ENCODE measurements at places on chromosomes 1 and 21. TPM values are rescaled to one million over a fixed set of nuclear protein-coding genes. Genes with fewer than 3 reads are reported as not detected.

The WNT3A gene
- not detected for total RNA-seq

The RBP7 gene
- not detected for total RNA-seq

The MEAF6 gene
- total RNA-seq: 59.4 TPM

The OR14K1 gene
- total RNA-seq: 0.49 TPM

The KLF17 gene
- not detected for total RNA-seq

The KCNN3 gene
- total RNA-seq: not detected

The TRAF3IP3 gene
- not detected for total RNA-seq

The DCST1 gene
- not detected for total RNA-seq

The MASP2 gene
- not detected for total RNA-seq

The OR10J5 gene
- total RNA-seq: not detected

The PROX1 gene
- total RNA-seq: 0.16 TPM

The CENPS gene
- total RNA-seq: 10.9 TPM

The TTLL7 gene
- total RNA-seq: 15.2 TPM

The CLDN17 gene
- not detected for total RNA-seq

The JAM2 gene
- 14.7 TPM for total RNA-seq

The TRIM45 gene
- total RNA-seq: 1.2 TPM

The LGR6 gene
- 0.16 TPM for total RNA-seq

The GJA8 gene
- total RNA-seq: not detected

The PRSS38 gene
- total RNA-seq: not detected

The TNFAIP8L2 gene
- total RNA-seq: not detected

The OR2L2 gene
- total RNA-seq: not detected

The SKI gene
- total RNA-seq: 41.7 TPM

The ZNF648 gene
- not detected for total RNA-seq

The ZNF684 gene
- total RNA-seq: 2.8 TPM

Measured in hair follicle dermal papilla cell (primary cell).